ENCODE measurements at places on chromosomes 5 and 9. TPM values are rescaled to one million over a fixed set of nuclear protein-coding genes. Genes with fewer than 3 reads are reported as not detected.

DNA sequence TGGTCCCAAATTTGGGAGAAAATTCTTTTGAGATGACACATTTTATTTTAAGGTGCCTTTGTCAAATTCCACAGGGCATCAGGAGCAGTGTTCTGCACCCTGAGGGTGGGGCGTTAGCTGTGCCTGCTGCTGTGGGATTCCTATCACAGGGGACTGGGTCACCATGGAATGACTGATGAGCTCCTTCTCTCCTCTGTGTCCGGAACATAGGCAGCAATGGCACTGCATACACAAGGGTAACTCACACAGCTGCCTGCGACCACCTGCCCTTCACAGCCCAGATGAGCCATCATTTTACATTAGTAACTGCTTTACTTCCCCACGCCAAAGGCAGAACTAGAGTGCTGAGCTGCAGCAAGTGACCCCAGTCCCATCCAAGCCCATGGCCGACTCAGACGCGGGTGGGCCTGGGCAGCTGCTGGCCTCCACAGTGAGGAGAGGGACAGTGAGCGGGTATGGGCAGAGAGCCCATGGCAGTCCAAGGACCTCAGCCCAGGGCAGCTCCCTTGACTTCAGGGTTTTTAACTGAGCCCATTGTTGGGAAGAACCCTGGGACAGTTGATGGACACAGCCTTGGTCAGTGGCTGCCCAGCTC lies 93.7 kb downstream of the GADD45G start:
- DNase-seq: no peak
- H3K27ac ChIP-seq: no peak overlapping the region
- no peaks in the 10 kb centered on the region for H3K4me1 ChIP-seq
- H3K27me3 ChIP-seq: peaks cover 85% of the 10 kb centered on the region
- H3K4me3 ChIP-seq: no peak overlapping the region

The KCNIP1 gene
- total RNA-seq: not detected

DNA sequence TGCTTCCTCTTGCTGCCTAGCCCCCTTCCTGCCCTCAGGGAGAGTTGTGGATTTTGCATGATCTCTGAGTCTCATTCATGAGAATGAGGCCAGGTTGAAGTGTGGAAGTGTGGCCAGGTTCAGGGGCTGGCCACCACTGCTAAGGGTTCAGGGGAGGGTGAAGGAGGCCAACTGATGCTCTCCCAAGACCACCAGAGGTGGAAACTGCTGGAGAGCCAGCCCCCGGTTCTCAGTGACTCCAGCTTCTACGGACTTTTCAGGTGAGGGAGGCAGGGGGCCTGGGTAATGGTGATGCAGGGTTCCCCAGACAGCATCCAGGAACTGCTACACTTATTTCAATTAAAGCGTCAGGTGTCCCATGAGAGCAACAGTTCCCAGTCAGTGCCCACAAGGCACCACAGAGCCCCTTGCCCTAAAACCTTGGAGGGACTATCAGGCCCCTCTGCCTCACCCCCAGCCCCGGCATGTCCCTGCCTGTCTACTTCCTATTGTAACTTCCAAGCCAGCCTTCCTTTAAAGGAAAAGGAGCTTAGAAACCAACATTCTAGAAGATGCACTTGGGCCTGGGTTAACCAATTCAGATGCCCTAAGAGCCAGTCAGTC lies 50.1 kb downstream of the AMBP start:
- H3K4me3 ChIP-seq: no peak overlapping the region
- no peaks in the 10 kb centered on the region for H3K36me3 ChIP-seq
- H3K27ac ChIP-seq: no peak overlapping the region
- DNase-seq: no peak
- H3K27me3 ChIP-seq: no peaks in the 10 kb centered on the region
- no peaks in the 10 kb centered on the region for H3K4me1 ChIP-seq

The GHR gene
- total RNA-seq: 0.45 TPM

DNA sequence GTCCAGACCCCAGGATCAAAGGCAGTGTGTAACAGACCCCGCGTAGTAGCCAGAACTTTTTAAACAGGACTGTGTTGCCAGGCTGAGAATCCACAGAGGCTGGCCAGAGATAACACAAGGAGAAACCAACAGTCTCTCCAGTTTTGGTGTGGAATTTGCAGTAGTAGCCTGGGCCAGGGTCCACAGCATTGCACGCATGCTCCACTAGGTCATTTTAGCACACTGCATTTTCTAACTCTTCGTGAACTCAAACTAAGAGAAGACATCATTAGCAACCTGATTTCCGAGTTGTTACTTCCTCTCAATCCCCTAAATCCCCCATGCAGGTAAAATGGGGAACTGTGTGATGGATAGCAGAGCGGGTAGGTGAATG lies 119.6 kb downstream of the BOD1 start:
- no peaks in the 10 kb centered on the region for H3K27me3 ChIP-seq
- DNase-seq: no peak
- H3K4me3 ChIP-seq: no peak overlapping the region
- no peak overlapping the region for H3K27ac ChIP-seq
- H3K4me1 ChIP-seq: peaks cover 5% of the 10 kb centered on the region

The LECT2 gene
- not detected for total RNA-seq

The CHSY3 gene
- 1.1 TPM for total RNA-seq

The HTR1A gene
- not detected for total RNA-seq

DNA sequence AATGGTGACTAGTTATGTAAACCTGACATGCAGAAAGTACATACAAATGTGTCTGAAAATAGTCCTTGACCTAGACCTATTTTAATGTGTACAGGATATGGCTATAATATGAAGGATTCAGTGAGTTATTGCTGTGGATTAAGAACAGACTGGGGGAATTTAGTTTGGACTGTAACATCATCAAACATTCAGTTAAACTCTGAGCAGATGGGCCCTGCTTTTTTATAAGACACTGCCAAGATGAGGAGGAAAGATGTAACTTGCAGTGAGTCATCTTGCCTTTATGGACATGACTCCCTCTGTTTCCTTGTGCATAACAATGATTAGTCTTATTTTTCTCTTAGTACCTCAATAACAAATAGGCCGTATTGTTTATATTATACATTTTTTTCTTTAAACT lies 12.2 kb downstream of the PPP3R2 start:
- no peak overlapping the region for H3K4me3 ChIP-seq
- H3K27me3 ChIP-seq: no peaks in the 10 kb centered on the region
- DNase-seq: no peak
- no peaks in the 10 kb centered on the region for H3K36me3 ChIP-seq
- H3K27ac ChIP-seq: no peak overlapping the region

The ZNF354C gene
- 2.4 TPM for total RNA-seq

DNA sequence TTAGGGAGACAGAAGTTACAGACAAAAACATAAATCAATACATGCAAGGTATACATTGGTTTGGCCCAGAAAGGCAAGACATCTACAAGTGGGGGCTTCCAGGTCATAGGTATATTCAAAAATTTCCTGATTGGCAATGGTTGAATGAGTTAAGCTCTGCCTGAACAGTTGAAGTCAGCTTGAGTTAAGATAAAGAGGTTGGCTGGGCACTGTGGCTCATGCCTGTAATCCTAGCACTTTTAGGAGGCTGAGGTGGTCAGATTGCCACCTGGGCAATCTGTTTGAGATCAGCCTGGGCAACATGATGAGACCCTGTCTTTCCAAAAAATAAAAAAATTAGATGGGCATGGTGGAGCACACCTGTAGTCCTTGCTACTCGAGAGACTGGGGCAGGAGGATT lies 16.3 kb downstream of the TMC1 start:
- H3K27me3 ChIP-seq: no peaks in the 10 kb centered on the region
- peaks cover 30% of the 10 kb centered on the region for H3K4me1 ChIP-seq
- no peaks in the 10 kb centered on the region for H3K36me3 ChIP-seq
- no peak overlapping the region for H3K27ac ChIP-seq
- H3K4me3 ChIP-seq: no peak overlapping the region
- no peak for DNase-seq

All from Calu3 (cell line).